ENCODE measurements at places on chromosomes 13 and 19.

GRCh38 chr13:113187263-113187669, 21.2 kb downstream of the PCID2 start:
- DNase-seq, result peak; percentile 99

GRCh38 chr19:47096100-47096704, 17.4 kb downstream of the ZC3H4 start:
- DNase-seq, result no peak

- peak; percentile 91 for DNase-seq
Observed at GRCh38 chr13:67515895-67516294, 285.8 kb upstream of the PCDH9 start.

- DNase-seq, result no peak
Observed at GRCh38 chr13:69903081-69903480, 204.5 kb upstream of the ATXN8OS start.

DNA sequence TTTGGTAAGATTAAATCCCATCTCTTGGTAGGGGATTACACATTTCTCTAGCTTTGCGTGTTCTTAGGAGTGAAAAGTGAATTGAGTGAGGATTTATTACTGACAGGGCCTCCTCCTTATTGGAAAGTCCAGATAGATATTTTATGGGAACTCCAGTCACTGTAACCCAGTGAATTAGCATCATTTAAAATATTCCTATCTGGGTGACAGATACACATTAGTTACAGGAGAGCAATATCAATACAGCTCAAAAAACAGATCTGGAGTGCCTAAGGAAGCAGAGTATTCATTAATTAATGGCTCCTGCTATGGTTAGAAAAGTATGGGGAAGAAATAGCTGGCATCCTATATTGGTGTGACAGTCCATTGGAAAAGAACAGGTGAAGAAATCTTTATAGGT, 248.2 kb downstream of the SLITRK6 start:
- DNase-seq, result no peak

GRCh38 chr19:50422397-50423278, 3.9 kb downstream of the SPIB start:
- no peak for DNase-seq

- no peak for DNase-seq
Observed at GRCh38 chr13:89923052-89923451, 1424.4 kb upstream of the MIR17HG start.

DNA sequence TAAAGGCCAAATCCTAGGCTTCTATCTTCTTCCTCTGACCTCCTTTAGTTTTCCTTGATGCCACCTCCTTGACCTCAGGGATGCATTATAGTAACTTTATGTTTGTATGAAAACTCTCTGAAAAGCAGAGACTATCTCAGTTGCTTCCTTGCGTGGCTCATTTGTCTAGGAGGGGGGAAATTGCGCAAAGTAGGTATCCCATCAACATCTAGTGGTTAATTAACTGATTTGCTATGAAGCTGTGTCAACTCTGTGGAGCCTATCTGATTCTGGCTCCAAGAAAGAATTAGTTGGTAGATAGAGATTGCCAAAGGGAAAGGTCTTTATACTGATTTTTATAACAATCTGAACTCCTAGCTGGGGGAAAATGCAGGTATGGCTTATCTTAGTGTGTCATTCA, 82.1 kb upstream of the FRY start:
- DNase-seq, result no peak

DNA sequence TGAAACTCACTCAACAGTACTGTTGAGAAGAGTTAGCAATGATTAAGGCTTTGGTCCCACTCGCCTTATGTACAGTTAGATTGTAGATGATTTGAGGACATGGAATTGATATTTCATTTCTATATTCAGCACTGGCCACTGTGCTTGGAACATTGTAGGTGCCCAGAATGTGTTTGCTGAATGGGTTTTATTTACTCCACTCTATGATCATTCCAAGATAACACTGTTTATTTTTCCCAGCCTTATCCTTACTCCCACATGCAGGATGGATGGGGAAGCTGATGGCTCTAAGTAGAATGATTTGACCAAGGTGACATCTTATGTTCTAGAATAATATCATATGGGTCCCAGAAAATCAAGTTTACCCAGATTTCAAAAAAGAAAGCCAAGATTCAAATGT, 124.6 kb upstream of the RXFP2 start:
- no peak for DNase-seq

GRCh38 chr19:48741129-48741999, 954 bp upstream of the RASIP1 start:
- DNase-seq, result no peak

DNA sequence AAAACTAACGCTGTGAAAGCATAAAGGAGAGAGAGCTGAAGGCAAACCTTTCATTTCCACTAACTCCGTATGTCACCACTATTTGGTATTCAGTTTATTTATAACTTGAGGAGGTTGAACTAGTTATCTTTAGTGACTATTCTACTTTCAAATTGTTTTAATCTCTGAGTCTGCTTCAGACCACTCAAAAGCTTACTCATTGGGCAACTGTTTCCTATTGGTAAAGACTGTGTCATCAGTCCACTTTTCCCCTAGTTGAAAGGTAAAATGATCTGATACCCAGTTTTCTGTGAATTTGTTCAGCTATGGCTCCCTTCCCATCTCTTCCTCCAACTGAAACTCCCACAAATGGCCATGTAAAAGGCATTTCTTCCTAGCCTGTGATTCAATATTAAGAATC, 39.1 kb downstream of the TEX26 start:
- no peak for DNase-seq

DNA sequence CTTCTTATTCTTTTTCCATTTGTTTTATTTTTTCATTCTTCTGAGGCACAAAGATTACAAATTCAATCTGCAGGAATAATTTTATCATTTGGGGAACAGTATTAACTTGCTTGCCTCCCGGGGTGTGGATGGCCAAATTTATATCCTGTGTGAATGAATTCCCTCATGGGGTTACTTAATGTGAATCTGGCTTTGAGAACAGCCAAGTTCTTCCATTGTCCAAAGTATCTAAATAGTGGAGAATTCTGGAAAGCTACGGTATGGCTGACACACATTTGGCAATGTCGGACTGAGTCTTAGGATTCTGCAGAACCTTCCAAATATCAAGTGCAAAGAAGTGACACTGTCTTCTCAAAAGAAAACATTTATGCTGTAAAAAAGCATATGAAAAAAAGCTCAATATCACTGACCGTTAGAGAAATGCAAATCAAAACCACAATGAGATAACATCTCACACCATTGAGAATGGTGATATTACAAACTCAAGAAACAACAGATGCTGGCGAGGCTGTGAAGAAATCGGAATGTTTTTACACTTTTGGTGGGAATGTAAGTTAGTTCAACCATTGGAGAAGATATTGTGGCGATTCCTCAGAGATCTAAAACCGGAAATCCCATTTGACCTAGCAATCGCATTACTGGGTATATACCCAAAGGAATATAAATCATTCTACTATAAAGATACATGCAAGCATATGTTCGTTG, 620.2 kb downstream of the EFNB2 start:
- no peak for DNase-seq

DNA sequence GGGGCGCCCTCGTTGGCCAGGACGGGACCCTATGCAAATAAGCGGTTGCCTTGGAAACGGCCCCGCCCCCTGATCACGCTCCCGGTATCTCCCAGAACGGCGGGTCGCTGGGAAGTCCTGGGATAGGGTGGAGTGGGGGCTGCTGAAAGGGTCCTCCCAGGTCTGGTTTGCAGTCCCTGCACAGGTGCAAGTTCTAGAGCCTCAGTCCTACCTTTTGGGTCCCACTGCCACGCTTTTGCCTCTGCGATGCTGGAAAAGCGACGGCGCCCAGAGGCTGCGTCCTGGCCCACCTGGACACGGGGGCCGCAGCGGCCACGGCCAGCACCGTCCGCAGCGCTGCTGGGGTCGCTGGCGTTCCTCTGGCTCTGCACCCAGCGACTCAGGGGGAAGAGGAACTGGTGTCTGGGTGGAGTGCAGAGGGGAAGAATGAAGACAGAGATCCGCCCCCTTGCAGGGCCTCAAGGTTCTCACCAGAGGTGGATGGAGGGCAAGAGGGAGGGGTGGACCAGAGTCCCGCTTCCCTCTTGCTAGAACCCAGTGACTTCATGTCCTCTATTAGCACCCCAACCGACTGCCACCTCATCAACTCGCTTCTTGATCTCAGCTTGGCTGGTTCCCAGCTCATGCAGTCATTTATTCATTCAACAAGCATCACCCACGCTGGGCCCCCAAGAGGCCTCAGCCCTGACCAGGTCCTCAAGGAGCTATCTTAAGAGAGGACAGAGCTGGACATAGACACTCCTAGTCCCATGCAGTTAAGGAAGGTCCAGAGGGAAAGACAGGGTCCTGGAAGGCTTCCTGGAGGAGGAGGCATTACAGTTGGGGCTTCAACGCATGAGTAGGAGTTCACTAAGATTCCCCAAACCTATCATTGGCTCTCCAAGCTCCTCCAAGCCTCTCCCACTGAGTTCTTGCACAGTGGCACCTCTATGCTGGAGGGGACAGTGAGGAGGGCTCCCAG, at the start of gene LRRC25:
LRRC25 (minus strand) TSS at position 381 of the 961 bp plus-strand sequence. CDS start 659 bp downstream, outside the sequence.
- no peak for DNase-seq

Measured in fibroblast of the conjunctiva (primary cell).